ENCODE measurements at places on chromosomes 7 and 10.

DNA sequence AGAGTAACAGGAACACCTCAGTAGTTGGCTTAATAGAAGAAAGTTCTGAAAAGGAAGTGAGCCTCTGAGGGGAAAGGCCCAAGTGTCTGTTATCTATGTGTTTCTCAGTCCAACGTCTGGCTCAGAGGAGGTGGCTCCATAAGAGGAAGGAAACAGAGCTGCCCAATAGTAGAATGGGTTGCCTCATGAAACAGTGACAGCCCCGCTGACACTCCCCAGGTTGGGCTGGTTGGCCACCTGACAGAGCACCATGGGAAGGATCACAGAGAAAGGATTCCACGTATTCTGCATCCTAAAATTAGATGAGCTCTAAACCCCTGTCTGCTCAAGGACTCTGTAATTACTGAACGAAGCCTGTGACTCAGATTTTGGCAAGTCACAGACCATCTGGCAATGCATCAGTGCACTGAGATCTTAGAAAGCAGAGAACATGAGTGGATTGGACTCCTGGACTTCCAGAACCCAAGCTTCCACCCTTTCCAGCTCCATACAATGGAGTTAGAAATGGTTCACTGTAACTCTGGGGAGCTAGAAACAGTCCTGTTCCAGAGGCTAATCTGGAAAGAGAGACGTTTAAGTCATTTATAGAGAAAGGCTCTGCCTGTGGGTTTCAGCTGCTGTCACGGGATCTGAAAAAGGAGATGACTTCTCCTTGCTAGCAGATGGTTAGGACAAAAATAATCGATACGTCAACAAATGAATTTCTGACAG, 2.9 kb downstream of the PKD2L1 start:
- DNase-seq, result no peak

DNA sequence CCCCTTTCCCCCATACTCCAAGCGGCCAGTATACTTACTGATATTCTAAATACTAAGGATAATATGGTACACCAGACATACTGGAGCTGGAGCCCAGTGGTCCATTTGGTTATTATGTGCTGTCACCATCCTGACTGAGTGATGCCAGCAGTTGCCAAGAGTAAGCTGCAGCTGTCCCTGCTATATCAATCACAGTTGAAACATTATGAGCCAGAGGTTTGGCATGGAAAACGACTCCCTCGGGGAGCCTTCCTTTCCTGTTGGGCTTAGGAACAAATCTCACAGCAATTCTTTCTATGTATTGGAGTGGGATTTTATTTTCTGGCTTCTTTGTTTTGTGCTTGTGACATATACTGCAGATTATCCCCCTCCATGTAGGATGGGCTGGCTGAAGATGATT, 32.6 kb downstream of the STRIP2 start:
- DNase-seq, result no peak

GRCh38 chr7:91345449-91345848, 81.2 kb downstream of the FZD1 start:
- DNase-seq, result no peak

- DNase-seq, result no peak
Observed at GRCh38 chr7:127438836-127439235, 46.3 kb upstream of the ZNF800 start.

GRCh38 chr10:84179059-84179710, 5.6 kb downstream of the GPR15LG start:
- peak; percentile 11 for DNase-seq

GRCh38 chr7:34425631-34426384, 232.2 kb upstream of the NPSR1 start:
- DNase-seq, result no peak

DNA sequence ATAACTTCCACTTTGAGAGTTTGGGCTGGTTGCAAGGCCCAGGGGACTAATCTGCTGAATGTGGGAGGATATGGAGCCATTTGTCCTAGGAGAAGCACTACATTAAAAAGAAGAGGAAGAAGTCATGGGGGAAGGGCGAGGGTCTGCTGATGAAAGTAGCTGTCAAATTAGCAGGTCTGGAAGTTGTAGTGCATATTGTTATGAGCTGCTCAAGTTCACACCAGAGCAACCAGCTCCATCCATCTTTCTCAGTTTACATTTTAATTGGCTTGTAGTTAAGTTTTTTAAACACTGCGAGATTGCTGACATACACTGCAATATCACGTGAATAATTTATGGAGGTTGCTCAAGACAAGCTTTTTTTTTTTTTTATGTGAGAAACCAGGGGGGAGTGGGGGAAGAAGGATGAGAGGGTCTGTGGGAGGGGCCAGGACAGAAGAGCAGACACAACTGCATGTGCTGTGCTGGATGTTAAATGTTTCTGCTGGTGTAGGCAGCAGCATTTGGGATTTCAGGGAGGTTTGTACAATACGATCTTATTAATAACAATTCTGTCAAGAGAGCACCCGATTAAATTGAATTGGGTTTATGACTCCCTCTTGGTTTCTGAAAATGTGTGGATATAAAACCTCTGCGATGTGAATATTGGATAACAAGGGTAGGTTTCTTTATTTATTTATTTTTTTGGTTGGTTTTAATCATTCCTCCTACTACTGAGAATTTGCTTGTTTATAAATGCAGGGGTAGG, 759.0 kb upstream of the GALNT17 start:
- no peak for DNase-seq

DNA sequence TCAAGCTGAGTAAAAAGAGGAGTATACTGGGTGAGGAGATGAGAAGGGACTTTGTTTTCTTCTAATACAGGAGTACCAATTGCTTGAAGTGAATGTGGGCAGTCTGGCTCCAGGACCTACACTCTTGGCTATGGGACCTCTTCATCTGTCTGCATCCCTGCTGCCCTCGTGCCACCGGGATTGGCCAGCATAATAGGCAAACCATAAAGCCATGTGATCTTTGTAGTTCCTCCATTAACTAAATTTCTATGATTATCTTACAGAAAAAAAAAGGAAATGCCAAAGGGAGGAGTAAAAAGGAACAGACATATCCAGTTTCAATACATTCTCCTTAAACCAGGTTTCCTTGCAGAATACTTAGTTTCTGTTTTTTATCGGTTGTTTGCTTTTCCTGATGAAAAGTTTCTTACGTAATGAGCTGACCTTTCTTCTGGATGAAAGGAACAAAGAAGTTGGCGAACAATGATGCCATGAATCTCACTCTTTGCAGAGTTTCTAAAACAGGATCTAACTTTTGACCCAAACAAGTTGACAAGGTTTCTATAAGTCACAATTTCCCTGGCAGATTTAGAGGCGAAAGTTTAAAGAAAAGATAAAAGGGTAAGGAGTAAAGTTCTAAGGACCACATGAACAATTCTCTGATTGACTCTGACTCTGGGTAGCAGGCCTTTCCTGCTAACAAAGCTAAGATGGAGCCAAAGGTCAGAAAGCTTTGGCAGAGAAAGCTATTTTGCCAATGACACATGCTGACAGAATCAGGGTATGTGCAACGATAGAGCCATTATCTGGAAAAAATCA, 54.1 kb downstream of the LAMB1 start:
- DNase-seq, result no peak

DNA sequence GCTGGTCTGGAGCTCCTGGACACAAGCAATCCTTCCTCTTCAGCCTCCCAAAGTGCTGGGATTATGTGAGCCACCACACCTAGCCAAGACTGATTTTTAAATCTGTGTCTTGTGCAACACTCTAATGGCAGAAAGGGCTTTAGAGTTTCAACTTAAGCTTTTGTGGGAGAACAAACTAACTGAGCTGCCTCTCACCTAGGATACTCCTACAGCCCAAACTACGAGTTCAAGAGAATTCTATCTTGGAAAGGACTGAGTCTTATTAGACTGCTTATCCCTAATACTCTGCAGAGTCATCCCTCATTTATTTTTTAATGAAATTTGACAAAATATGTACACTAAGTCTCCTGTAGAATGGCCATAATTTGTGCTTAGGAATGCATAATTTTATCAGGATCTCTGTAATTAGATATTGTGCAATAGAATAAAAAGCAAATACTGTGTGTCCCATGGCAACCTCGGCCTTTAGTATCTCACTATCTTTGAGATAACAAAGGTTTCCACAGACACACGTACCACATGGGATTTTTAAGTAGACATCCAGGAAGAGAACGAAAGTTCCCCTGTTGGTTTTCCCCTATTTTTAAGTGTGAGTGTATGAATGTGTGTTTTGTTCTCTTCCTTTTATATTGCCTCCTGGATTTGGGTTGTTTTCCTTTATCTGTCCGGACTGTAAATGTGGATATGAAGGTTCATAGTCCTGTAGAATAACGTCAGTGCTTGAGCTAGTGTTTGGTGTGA, 199.4 kb upstream of the TCF7L2 start:
- no peak for DNase-seq
